ENCODE measurements at places on chromosomes 12 and 14.
A peak's percentile ranks its signal among the peaks of the same experiment; 100 is the strongest.

- no peak for DNase-seq
Observed at GRCh38 chr12:75944097-75944904, 87.3 kb downstream of the PHLDA1 start.

- no peak for DNase-seq
Observed at GRCh38 chr12:81094718-81095360, 17.0 kb downstream of the ACSS3 start.

- DNase-seq: no peak
Observed at GRCh38 chr14:50943943-50944646, at the start of gene PYGL. Gene PYGL (minus strand): TSS chr14:50944483. CDS start chr14:50944403, 80 bp downstream.

DNA sequence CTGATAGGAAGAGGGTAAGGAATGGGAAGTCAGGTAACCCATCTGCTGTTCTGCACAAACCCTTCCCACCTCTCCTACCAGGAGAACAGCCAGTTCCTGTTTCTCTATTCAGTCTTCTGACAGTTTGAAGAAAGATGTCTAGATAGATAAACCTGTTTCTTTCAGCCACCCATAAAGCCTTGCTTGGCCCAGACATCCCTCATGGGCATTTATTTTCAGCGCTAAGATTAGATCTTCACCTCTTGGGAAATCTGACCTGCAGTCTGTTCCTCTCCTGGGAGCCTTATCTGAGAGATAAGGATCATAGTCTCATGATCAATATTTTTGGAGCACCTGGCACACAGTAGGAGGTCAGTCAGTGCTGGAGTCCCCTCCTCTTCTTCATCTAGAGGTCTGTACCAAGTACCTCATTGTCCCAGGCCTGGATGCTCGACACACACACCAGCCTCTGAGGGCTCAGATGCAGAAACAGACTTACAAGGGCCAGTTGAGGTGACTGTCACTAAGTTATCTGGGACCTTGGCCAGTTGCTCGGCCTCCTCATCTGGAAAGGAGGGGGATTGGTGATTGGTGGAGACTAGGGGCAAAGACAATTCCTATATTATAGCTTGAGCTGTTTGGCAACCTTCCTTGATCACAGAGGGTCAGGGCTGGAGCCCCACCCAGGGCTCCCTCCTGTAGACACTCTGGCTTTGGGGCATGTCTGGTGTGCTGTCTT is 18.2 kb downstream of the ACVRL1 start:
- no peak for DNase-seq

DNA sequence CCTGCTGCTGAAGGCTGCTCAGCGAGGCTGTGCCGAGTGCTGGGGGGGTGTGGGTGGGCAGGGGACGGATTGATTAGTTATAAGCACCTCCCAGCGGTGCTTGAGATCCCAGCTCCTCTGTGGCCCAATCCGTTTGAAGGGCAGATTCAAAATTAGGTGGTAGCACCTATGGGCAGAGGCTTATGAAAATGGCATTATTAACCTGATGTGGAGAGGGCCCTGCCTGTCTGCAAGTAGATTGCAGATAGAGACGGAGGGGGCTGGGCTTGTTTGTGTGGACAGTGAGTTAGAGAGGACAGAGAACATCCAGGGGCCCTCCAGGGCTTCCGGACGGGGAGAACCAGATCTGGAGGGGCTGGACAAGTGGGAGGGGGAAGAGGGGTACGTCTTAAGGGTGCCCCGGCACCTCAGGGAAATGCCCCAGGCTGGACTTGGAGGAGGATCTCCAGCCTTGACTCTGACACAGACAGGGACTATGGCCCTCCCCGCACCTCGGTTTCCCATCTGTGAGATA is at the start of gene RTL1:
TSS of gene RTL1 (minus strand) at position 51 of the 514 bp plus-strand sequence. CDS start 18,934 bp downstream, outside the sequence.
- DNase-seq: no peak

DNA sequence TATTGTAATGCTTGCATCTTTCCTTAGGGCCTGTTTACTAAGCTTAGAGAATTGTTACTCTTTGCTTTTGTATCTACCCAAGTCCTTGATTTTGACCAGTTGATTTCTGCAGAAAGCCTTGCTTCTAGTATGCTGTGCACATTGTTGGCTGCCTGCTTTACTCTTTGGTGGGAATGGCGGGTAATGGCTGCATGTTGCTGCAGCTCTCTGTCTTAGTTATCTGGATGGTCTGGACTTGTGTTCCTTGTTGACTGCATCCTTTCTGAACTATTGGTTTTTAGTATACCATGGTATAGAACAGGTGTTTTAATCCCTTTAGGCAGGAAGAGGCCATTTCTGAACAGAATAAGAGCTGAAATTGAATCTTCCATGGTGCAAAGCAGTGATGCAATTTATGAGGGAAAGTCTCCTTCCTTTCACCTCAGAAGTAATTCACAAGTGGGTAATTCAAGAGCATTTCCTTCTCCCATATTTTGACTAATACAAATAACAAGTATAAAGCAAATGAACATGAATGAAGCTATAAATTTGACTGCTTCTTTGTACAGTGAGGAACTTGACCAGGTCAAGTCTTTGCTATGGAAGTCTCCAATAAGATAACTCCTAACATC is 466.4 kb downstream of the NPAS3 start:
- DNase-seq: no peak

GRCh38 chr14:24609655-24610344 is at the start of gene GZMH:
Gene GZMH (minus strand): TSS chr14:24609685. CDS start chr14:24609613, 72 bp downstream.
- DNase-seq: no peak

DNA sequence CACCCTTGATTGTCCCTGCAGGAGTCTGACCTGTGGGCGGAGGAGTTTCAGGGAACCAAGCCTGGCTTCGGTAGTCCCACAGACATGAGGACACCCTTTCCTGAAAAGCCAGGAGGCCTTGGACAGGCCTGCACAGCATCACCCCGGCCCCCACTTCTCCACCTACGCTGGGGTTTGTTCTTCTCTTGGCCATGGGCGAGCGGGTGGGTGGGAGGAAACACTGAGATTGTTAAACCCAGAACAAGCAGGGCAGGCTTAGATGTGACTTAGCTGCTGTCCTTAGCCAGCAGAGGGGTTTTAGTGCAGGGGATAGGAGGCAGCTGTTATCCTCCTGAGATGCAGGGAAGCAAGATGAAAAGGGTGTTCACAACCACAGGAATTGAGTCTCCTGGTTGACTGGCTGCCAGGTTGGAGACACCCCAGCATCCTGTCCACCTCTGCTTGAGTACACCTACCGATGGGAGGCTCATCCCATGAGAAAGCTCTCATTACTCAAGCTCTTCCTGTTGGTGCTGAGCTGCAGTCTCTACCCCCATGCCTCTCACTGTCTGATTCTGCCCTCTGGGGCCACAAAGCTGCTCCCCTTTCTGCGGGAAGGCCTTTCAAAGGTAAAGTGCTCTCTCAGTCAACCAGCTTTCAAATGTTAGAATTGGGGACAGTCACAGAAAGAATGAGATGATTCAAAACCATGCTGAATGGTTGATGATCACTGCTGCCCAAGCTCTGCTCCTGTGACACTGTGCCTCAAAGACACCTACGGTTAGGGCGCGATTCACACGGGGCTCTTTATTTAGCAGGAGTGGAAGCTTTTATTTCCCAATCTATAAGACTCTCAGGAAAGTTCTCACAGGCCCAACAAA is 86.3 kb downstream of the IRF2BPL start:
- DNase-seq: no peak

GRCh38 chr12:59708484-59708883 is 112.7 kb downstream of the SLC16A7 start:
- DNase-seq: peak; percentile 94

DNA sequence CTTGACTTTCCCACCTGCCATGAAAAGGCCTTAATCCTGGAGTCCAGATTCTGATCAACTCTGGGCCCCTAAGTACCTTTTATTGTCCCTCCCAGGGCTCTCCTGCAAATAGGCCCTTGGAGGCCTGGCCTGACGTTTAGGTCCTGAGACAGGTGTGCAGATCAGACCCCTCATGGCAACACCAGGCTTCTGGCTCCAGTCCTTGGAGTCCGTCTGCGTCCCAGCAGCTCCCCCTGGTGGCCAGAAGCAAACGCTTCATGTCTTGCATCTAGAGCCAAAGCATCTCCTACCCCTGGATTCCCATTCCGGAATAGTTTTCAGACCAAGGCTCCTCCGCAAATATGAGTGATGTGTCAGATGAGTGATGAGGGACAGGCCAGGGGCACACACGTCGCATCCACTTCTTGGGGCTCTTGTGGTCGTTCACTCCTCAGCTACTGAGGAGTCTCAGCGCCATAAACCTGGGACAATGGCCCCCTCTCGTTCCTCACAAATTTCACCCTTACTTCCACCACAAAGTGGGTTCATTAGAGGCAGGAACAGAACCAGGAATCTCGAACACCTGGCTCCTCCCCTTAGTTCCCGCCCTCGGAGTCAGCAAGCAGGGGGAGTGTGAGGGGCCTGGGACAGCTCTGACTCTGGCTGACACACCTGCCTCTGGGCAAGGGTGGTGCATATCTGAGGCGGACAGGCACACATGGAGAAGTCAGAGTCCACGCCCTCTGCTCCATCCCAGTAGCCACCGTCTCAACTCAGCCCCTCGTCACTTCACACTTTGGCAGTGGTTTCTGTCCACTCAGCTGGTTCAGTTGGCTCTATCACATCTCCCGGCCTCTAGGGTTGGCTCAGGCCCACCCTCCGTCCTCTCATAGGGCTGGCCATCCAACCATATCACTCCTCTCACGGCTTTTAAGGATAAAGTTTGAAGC is 77.9 kb upstream of the PWP1 start:
- DNase-seq: peak; percentile 54

- no peak for DNase-seq
Observed at GRCh38 chr14:69921052-69921451, 41.8 kb downstream of the SMOC1 start.

DNA sequence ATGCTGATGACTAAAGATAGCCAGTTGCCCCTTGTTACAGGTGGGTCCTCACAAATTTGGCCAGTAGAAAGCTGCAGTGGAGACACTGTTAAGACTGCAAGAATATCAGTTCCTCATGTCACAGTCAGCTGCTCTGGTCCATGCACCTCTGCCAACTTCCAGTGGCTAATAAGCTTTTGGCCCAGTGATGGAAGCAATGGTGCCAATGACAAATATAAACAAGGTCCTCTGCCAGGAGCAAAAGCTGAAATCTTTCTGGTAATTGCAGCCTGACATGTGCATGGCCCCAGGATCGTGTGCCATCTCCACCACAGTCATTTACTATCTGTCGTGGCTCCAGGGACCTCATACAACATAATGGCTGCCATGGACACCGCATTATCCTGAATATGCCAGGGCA is 85.4 kb upstream of the TMEM260 start:
- no peak for DNase-seq

DNA sequence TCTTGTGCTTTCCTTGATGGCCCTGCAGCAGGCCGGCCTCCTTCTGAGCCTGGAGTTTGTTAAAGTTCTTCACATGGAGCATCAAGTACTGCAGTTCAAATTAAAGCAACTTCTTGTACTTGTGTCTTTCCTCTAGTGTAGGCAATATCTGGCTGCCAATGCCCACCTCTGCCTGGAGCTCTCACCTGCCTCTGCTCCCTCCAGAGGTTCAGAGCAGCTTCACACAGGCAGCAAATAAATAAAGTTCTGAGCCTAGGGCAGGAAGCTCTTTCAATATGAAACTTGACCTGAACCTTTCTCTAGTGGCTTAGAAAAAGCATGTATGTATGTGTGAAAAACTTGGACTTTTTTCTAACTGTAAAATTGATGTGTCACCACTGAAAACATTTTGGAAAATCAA is 65.9 kb downstream of the ITPR2 start:
- DNase-seq: no peak

- DNase-seq: no peak
Observed at GRCh38 chr14:94237046-94237445, 56.0 kb downstream of the SERPINA10 start.

DNA sequence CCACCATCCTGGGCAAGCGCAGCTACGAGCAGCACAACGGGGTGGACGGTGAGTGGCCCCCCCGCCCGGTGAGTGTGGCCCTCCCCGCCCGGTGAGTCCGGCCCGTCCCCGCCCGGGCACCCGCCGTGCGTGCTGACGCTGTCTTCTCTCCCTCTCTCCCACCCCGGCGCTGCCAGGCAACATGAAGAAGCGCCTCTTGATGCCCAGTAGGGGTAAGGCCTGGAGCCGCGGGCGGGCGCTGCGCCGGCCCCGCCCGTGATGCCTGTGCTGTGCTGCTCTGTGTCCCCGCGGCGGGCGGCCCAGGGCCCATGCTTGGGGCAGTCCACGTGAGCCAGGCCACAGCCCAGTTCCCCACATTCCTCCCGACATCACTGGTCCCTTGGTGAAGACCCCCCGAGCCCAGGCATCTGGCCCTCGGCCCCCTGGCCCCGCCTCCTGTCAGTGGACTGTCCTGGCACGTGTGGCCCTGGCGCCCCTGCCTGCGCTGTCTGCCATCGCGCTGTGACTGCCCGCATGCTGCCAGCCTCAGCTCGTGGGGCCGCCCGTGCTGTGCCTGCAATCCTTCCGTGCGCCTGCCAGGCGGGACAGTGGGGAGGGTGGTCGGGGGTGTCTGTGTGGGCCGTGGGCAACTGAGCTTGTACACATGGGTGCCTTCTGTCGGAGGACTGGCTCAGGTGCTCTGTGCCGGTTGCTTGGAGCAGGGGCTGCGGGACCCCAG is 7.9 kb upstream of the CRIP2 start:
- DNase-seq: no peak

- DNase-seq: no peak
Observed at GRCh38 chr14:101009531-101009930, 106.0 kb upstream of the RTL1 start.

GRCh38 chr14:77554816-77555599 is 56.4 kb upstream of the ISM2 start:
- DNase-seq: no peak

DNA sequence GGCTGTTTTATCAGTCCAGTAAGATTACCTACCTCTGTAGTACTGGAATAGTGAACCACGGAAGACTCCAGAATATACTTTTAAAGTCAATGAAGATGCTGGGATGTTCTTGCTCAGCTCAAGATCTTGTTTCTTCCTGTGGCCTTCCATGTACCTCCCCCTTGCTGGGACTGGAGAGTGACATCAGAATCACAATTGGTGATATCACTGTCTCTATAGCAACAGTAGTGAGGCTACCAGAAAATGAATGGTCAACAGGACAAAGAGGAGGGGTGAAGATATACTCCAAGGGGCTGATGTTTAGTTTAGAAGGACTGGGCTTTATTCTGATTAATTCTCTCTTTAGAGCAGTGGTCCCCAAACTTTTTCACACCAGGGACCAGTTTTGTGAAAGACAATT is 3.8 kb downstream of the AKAP3 start:
- DNase-seq: no peak

DNA sequence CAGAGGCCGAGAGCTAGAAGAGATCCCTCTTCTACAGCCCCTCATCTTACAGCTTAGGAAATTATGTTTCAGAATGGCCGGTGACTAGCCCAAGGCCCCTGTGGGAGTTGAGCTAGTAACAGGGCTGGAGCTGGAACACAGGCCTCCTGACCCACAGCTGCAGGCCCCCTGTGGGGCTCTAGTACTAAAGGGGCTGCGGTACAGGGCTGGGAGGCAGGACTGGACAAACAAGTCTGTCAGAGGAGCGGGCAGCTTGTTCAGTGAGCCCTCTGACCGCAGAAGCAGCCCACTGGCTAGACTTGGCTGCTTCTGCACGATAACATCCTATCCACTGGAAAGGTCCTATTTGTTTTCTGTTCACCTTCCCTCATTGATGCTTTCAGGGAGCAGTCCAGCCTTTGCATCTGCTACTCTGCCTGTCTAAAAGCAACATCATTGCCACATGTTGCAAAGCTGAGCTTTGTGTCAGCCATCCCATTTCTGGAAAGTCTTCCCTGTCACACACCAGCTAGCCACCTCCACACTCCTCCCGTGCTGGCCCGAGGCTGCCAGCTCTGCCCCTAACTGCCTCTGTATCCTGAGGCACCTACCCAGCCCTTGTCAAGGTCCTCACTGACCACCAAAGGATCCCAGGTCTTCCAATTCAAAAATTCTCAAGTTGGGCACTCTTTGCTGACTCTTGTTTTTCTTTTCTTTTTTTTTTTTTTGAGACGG is 10.2 kb downstream of the PSMC1 start:
- DNase-seq: no peak
